ENCODE measurements at places on chromosomes 1 and 21. TPM values are rescaled to one million over a fixed set of nuclear protein-coding genes. Genes with fewer than 3 reads are reported as not detected.

The FMO3 gene
- not detected for total RNA-seq

The CD160 gene
- total RNA-seq = not detected

The TMEM39B gene
- total RNA-seq = 14.1 TPM

The KCNE1 gene
- not detected for total RNA-seq

The WLS gene
- total RNA-seq = 18.8 TPM

The HTR1D gene
- 13.1 TPM for total RNA-seq

The TRIM45 gene
- total RNA-seq = 1.6 TPM

The LRRC53 gene
- not detected for total RNA-seq

The TCHH gene
- 0.25 TPM for total RNA-seq

The PRAMEF2 gene
- total RNA-seq = not detected

The CTSK gene
- total RNA-seq = 2.5 TPM

The SNX7 gene
- total RNA-seq = 24.9 TPM

The ARHGEF11 gene
- 20.2 TPM for total RNA-seq

The SLAMF9 gene
- total RNA-seq = 0.24 TPM

The SDC3 gene
- 7.2 TPM for total RNA-seq

The TTLL7 gene
- total RNA-seq = 3.9 TPM

The SV2A gene
- total RNA-seq = 0.09 TPM

The TCHHL1 gene
- total RNA-seq = not detected

The LCE2C gene
- not detected for total RNA-seq

The ADORA1 gene
- 1.3 TPM for total RNA-seq

The PROK1 gene
- total RNA-seq = not detected

The DDR2 gene
- 0.37 TPM for total RNA-seq

The CDC20 gene
- total RNA-seq = 200 TPM

The CTSS gene
- total RNA-seq = 17.4 TPM

The IL12RB2 gene
- not detected for total RNA-seq

The JTB gene
- 169 TPM for total RNA-seq

The CDC42BPA gene
- total RNA-seq = 8.2 TPM

The HPDL gene
- total RNA-seq = 5.0 TPM

The BRDT gene
- not detected for total RNA-seq

The C8B gene
- total RNA-seq = not detected

The DNAJC28 gene
- total RNA-seq = 0.34 TPM
